CD4-positive, alpha-beta T cell treated with Interleukin-15 for 4 hours (primary cell): ENCODE measurements at places on chromosomes 13 and 19.

DNA sequence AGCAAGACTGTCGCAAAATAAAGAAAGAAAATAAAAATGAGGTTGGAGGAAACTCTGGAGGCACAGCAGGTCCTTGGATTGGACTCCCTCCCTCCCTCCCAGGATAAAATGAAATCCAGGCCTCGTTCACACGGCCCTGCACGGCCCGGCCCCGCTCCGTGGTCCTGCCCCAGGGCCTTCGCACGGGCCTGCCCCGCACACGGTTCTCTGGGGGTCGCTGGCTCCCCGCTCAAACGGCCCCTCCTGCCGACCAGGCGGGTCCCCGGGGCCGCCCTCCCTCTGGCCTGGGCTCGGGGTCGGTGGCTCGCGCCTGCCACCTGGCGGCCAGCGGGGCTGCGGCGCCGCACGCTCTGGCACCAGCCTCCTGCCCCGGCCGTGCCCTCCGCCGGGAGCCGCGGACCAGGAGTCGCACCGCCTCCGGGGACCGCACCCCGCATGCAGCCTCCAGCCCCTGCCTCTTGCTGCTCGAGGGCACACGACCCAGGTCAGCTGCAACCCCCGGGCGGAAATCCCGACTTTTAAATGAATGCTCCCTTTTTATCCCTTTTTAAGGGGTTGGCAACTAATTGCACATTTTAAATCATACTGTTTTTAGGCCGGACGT, 1.5 kb upstream of the WDR18 start:
- peak; percentile 71 for DNase-seq

DNA sequence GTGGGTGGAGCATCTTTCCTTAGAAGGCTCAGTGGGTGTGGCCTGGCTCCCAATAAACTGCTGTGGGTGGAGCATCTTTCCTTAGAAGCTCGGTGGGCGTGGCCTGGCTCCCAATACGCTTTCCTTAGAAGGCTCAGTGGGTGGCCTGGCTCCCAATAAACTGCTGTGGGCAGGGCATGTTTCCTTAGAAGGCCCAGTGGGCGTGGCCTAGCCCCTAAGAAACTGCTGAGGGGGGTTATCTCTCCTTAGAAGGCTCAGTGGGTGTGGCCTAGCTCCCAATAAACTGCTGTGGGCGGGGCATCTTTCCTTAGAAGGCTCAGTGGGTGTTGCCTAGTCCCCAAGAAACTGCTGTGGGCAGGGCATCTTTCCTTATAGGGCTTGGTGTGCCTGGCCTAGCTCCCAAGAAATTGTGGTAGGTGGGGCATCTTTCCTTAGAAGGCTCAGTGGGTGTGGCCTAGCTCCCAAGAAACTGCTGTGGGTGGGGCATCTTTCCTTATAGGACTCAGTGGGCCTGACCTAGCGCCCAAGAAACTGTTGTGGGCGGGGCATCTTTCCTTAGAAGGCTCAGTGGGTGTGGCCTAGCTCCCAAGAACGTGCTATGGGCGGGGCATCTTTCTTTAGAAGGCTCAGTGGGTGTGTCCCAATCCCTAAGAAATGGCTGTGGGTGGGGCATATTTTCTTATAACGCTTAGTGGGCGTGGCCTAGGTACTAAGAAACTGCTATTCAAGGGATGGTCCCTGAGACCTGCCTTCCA, 10.3 kb downstream of the HSH2D start:
- DNase-seq = no peak

DNA sequence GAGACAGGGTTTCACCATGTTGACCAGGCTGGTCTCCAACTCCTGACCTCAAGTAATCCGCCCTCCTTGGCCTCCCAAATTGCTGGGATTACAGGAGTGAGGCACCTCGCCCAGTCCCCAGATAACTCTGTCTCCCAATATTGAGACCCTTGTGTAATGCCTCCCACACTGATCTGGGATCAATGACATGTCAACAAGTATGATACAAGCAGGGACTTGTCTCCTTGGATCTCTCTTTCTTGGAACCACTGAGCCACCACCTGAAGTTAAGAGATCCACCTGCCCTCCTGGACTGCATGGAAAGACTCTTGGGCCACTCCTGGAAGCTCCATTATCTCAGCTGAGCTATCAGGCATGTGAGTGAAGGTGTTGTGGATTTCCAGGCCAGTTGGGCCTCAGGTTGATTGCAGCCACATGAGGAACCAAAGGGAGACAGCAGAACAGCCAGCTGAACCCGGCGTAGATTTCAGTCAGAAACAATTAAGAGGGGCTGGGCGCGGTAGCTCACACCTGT, 15.1 kb downstream of the NFKBID start:
- DNase-seq = no peak

DNA sequence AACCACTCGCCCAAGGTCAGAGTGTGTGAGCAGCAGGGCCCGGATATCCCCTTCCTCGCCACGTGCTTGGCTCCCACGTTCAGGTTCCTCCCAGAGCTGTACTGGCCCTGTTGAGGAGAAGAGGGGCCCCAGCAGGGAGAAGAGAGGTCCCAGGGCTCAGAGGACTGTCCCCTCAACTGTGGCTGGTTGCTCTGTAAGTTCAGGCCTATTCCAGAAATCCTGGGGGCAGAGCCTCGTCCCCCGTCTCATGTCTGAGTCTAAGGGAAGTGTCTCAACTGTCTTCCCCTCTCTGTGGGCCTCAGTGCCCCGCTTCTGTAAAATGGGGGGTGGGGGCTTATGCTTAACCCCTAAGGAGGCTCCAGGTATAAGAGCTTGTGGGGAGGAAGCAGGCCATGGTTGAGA, 3.9 kb downstream of the PPP5C start:
- DNase-seq = peak; percentile 14

DNA sequence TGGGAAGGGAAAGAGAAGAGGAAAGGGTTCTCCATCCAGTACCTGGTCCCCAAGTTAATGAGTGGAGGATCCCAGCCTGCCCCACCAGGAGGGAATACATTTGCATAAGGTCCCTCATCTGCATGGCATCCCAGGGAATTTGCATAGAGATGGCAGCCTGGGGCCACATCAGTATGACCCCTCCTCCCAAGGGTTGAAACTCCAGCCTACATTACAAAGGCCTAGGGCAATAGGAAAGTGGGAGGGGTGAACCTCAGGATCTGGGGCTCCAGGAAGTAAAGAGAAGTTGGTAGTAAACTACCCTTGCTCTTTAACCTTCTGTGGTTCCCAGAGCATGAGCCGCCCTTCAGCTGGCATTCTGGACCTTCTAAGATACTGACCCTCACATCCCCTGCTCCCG, 6.8 kb upstream of the NECTIN2 start:
- no peak for DNase-seq

GRCh38 chr13:102399791-102400674, 1.8 kb downstream of the FGF14 start:
- no peak for DNase-seq

DNA sequence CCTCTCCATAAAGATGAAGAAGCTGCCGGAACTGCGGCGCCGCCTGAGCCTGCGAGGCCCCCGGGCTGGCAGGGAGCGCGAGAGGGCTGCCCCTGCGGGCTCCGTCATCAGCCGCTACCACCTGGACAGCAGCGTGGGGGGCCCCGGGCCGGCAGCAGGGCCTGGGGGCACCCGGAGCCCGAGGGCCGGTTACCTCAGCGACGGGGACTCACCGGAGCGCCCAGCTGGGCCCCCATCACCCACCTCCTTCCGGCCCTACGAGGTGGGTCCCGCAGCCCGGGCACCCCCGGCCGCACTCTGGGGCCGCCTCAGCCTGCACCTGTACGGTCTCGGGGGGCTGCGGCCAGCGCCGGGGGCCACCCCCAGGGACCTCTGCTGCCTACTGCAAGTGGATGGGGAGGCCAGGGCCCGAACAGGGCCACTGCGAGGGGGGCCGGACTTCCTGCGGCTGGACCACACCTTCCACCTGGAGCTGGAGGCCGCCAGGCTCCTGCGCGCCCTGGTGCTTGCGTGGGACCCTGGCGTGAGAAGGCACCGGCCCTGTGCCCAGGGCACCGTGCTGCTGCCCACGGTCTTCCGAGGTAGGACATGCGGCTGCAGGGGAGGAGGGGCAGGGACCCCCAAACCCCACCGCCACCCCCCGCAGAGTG, 2.7 kb downstream of the SYDE1 start:
- DNase-seq = no peak

DNA sequence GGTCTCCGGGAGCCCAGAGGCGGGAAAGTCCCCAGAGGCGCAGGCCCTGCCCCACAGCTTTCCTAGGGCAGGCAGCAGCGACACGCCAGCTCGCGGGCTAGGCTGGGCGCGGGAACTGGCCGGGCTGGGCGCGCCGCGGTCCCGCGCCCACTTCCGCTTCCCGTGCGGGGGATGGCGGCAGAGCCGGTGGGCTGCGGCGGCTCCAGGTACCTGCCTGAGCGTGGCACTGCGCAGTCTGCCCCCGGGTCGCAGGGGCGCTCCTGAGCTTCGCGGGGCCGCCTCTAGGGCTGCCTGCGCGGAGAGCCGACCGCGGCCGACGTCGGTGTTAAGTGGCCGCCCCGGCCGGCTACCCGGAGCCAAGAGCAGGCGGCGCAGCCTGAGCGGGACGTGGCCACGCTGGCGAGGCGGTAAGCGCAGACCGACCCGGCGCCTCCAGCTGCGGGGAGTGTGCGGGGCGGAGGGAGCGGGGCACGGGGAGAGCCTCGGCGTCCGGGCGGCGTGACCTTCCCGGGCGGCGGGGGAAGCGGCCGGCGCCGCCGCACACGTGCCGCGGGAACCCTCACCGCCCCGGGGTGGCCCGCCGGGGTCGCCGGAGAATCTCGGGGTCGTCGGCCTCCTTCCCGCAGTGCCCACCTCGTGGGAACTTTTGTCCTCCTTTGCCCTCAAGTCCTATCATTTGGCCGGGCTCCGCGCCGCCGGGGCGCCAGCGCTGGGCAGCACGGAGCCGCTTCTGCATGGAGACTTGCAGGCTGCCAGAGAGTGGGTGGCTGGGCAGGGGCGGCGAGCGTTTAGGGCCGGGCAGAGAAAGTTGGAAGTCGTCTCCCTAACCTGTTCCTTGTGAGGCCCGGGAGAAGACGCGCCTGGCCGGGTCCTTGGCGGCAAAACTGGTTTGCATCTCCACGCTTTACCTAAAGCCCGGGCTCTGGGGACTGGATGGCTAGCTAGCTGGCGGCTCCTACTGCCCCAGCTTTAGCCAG, 31.4 kb upstream of the MPHOSPH8 start:
- no peak for DNase-seq

DNA sequence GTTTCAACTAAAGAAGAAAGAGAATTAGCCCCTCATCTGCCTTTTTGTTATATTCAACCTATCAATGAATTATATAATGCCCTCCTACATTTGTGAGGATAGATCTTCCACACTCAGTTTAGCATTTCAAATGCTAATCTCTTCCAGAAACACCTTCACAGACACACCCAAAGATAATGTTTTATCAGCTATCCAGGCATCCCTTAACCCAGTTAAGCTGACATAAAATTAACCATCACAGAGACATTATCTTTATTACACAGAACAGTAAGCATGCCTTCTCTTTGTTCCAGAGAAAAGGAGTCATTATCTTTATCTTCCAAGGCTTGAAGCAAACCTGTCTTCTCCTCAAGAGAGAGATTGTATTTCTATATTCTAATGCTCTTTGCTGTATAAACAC, 53.1 kb downstream of the PCDH20 start:
- no peak for DNase-seq

- no peak for DNase-seq
These were observed 21.9 kb downstream of the VRK3 start for GRCh38 chr19:50003254-50003788.

DNA sequence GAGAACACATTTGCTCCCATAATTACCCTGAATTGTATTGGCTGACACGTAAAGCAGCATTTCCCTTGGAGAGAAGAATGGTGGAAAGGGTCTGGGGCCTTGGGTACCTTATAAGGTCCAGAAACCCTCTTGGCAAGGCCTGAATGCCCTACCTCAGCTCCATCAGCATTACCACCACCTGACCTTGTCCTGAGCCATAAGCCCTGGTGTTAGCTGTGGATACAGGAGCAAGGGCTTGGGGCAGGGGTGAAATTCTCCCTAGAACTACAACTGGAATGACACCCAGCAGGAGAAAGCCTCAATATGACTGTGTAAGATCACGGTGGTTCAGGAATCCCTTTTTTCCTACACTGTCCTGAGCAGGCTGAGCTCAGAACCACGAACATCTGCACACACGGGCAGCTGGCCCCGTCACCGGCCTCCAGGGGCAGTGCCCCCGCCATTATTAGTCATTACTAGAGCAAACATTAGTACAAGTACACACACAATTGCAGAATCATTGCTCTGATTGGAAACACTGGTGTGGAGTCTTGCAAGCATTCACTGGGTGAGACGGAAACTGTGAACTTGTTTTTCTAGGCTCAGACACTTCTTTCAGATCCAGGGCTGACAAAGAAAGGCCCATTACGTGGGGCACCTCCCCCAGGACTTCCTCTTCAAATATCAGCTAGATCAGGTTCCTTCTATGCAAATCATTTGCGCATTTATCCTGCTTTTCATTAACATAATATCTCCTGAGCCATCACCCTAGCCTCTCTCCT, 26.8 kb upstream of the MTIF3 start:
- no peak for DNase-seq

GRCh38 chr13:46539231-46539630, 13.7 kb upstream of the LRCH1 start:
- DNase-seq = no peak

DNA sequence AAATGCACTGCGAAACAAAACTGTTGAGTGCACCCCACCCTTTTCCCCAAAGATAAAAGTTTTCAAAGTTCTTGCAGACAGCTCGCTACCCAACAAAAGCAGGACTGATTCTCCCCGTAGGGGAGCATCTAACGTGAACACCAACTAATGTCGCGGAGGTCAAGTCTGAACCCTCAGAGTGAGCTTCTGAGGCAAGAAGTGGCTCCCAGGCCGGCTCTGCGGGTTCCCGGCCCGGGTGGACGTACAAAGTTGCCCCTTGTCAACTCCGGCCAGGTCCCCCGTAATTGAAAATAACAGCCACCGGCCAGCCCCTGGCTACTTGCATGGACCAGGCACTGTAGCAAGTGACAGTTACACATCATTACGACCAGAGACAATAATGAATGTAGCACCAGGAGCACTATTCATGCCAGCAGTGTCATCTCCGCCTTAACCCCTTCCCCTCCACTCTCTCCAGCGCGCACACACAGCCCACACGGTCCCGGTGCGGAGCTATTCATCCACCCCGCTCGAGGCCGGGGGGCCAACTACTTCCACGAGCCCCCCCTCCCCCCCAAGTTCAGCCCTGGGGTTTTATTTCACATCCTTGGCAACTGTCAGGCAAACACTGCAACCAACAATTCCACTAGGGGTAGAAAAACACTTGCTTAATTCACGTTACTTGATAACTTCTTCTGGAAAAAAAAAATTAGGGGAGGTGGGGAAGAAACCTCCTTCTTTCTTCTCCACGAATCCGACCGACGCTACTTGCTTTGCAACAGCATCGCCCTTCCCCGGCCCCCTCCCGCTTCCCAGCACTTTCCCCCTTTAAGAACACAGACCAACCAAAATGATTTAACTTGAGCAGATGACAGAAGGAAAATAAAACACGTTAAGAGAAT, 1.2 kb downstream of the KLF12 start:
- peak; percentile 41 for DNase-seq

- DNase-seq = no peak
These were observed 11.4 kb downstream of the MBNL2 start for GRCh38 chr13:97233499-97233898.
